ENCODE measurements at places on chromosomes 3 and 15.

DNA sequence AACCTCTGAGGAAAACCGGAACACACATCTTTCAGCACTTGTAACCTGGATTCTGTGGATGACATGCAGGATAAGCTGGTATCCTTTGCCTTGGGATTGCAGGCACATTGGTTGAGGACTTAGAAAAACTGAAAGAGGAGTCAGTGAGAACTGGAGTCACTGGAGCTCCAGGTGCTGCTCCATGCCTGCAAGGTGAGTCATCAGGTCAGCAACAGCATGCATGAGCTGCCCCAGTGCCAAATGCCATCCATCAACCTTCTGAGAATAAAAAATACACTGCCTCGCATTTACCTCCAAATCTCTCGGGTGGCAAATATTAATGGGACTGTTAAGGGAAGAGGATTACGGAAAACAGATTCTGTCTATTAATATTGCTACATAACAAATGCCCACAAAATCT is 729.1 kb downstream of the NTRK3 start:
- peak; percentile 9 for DNase-seq

DNA sequence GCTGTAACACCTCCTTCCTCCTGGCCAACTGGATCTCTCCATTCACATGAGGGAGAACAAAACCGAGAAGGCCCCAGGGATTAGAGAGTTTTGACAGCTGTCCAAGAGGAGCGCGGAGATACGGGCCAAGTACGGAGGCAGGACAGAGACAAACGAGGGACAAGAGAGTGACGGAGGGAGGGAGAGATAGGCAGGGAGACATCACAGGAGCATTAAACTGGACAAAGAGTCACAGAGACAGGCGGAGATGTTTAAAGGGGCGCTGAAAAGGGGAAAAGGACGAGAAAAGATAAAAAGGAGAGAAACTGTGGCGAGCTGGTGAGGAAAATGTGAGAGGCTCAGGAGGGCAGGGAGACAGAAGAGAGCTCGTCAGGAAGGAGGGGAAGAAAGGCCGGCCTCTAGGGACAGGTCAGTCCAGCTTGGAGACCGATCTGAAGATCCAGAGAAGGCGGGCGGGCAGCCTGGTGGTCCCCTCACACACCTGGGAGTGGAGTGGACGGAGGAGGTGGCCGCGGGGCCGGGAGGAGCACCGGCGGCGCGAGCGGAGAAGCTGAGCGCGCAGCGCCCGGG is 40.5 kb upstream of the ROPN1 start:
- DNase-seq = peak; percentile 25

GRCh38 chr3:156762631-156763185 is 63.4 kb upstream of the LEKR1 start:
- DNase-seq = no peak

- DNase-seq = no peak
Observed at GRCh38 chr3:132289316-132289715, 27.9 kb upstream of the ACP3 start.

DNA sequence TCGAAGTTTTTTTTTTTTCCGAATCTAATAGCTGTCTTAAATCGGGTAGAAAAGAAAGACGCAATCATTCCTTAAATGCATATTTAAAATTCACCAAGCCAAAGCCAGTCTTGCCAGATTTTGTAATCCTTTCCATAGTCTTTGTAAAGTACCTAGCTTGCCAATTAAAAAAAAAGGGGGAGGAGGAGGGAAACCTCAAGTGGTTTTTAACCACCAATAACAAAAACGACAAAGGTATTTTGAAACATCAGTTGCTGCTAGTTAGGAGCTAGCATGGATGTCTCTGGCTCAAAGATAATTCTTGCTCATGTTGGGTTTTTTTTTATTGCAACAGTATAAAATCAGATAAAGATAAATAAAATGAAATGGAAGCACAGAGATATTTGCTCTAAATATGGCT is 187.9 kb downstream of the MECOM start:
- DNase-seq = no peak

DNA sequence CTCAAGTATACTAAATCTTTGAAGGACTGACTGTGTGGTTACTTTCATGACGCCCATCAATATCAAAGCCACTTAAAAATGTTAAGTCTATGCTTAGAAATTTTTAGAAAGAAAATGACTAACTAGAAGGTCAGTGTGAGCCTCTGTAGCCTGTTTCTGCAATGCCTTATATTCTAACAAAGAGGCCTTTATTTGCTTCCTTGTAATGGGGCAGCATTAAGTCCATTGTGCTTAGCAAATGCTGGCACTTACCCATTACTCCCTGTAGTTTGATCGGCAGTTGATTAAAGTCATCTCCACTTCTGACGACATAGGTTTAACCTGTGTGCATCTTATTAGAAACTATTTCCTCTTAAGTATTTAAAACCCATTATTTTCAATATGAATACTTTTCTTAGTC is 91.6 kb upstream of the FAM98B start:
- no peak for DNase-seq

DNA sequence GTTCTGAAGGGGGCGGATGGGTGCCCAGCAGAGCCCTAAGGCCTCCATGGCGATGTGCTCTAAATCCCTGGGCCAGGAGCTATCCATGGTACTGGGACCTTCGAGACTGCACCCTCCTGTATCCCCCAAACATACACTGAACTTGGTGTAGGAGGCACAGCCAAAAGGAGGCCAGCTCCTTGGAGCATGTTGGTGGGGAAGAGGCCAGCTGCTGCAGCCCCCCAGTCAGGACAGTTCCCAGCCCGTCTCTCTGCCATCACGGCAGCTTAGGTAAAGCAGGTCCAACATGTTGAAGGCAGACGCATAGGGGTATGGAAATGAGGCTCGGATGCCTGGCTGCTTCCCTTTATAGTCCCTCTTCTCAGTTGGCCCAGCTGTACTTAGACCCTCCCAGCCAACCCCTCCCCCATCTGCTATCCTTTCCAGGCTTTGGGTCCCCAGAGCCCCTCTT is 1.8 kb downstream of the CAMKV start:
- peak; percentile 56 for DNase-seq

GRCh38 chr3:135020181-135020580 is 225.1 kb downstream of the EPHB1 start:
- no peak for DNase-seq

DNA sequence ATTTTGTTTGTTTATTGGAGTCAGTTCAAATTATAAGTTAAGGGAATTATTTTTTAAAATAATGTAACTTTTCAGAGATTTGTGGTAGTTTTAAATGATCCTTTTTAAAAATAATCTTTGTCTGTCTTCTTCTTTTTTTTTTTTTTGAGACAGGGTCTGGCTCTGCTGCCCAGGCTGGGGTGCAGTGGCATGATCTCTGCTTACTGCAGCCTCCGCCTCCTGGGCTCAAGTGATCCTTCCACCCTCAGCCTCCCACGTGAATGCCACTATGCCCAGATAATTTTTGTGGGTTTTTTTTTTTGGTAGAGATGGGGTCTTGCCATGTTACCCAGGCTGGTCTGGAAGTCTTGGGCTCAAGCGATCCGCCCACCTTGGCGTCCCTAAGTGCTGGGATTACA is 12.6 kb downstream of the FNDC3B start:
- no peak for DNase-seq

DNA sequence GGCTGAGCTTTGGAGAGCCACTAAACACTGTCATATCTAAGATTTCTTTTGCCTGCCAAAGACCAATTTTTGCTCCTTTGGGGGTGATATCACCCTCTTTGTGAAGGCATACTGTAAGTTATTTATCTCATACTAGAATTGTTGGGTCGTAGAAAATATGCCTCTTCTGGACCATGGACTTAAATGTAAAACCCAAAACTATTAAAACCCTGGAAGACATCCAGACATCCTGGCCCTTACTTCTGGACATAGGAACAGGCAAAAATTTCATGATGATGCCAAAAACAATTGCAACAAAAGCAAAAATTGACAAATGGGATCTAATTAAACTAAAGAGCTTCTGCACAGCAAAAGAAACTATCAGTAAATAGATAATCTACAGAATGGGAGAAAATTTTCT is 172.2 kb downstream of the ATG7 start:
- DNase-seq = no peak

DNA sequence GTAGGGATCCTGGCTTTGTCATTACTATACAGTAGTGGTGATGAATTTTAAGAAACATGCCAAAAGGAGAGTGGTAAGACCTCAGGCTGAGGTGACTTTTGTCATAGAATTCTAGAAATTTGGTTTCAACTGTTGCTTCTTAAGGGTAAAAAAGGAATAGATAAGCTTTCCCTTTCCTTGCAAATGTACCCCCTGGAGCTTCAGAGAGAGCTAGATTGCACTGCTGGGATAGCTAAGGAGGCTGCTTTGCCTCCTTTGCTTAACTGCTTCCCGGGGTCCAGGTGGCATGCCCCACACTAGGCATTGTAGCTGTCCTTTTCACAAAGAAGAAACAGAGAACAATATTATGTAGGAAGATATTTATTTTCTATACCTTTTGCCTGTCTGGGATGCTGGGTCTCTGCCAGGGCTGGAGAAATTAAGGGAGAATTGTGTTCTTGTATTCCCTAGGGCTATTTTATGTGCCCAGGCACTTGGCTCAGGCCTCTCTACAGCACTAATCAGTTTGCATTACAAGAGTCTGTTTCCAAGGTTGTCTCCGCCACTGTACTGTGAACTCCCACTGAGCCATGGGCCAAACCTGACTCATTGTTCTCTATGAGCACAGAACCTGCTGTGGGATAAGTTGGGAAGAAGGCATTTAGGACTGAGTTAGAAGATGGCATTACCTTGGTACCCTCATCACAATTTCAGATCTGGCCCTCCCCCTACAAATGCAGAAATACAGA is 460.0 kb downstream of the PDCD6IP start:
- DNase-seq = no peak

DNA sequence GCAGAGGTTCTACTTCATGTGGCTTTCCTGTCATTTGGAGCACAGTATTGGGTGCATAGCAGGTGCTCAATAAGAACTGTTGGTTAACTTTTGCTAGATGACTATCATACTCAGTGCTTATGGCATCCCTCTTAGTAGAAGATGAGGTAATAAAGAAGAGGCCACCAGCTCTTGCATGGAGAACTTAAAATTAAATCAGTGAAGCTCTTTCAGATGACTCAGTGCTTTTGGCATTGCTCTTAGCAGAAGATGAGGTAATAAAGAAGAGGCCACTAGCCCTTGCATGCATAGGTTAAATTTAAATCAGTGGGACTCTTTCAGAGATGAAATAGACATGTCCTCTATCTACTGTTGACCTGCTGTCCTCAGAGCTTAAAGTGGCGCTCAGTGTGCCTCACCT is 109.4 kb upstream of the FGF7 start:
- peak; percentile 3 for DNase-seq

DNA sequence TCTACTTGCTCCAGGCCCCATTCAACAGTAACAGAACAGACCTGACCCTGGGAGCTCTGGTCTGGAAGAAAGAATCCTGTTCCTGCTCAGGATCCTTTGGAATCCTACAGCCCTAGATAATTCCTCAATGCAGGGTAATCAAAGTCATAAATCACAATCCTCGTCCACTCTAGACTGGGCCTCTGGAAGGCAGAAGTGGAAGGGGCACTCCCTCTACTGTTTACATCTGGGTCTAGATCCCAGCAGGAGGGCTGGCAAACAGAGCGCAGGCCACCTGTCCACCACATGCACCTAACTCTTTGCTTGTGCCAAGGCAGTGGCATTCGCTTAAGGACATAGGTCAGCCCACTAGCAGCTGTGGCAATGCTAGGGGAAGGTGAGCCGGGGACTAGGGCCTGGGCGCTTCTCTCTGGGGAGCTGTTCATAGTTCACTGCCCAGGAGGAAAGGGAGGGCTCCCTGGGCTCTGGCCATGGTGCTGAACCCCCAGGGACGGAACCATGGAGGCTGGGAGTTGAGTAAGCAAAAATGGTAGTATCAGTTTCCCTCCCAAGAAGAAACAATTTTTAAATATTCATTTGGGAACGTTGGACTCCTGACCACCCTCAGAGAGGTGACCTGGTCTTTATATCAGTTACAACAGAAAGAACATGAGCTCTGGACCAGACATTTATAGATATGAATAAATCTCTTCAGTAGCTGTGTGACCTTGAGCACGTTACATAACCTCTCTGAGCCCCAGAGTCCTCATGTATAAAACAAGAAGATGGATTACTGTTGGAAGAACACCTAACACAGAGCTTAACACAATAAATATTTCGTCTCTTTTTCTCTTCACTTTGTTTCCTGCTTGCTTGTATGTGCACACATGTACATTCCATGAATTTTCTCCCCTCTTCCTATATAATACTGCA is 90.2 kb downstream of the NTRK3 start:
- peak; percentile 8 for DNase-seq

DNA sequence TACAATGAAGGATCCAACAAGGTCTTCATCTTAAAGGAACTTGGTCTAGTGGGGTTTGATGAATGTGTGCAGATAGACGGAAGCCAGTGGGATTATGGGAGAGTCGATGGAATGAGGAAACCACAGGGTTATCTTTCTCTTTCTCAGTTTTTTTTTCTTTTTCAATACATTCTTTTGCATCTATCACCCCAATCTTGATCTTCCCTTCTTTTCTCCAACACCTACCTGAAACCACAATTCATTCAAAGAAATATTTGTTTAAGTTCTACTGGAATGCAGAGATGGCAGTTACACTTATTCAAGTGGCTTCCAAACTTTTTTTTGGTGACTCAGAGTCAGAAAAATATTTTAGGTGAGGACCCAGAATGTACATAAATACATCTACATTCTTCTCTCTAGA is 1.7 kb downstream of the TMEM212 start:
- no peak for DNase-seq

- DNase-seq = no peak
Observed at GRCh38 chr3:112689385-112689784, 48.4 kb upstream of the CCDC80 start.

- no peak for DNase-seq
Observed at GRCh38 chr3:53588122-53588521, 93.7 kb downstream of the CACNA1D start.

DNA sequence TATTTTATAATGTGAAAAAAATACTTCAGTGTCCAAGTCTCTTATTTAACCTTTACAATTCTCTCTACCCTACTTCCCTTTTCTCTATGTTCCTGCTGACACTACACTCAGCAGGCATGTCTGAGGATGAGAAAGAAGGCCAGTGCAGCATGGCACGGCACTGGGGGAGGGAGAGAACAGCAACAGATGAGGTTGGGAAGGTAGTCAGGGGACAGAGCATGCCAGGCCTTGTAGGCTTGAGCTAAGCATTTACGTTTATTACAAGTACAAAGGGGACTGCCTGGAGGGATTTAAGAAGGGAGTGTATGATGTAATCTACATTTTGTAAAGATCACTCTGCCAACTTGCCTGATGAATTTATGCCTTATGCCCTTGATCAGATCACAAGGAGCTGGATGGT is 117.3 kb upstream of the WNT5A start:
- no peak for DNase-seq

DNA sequence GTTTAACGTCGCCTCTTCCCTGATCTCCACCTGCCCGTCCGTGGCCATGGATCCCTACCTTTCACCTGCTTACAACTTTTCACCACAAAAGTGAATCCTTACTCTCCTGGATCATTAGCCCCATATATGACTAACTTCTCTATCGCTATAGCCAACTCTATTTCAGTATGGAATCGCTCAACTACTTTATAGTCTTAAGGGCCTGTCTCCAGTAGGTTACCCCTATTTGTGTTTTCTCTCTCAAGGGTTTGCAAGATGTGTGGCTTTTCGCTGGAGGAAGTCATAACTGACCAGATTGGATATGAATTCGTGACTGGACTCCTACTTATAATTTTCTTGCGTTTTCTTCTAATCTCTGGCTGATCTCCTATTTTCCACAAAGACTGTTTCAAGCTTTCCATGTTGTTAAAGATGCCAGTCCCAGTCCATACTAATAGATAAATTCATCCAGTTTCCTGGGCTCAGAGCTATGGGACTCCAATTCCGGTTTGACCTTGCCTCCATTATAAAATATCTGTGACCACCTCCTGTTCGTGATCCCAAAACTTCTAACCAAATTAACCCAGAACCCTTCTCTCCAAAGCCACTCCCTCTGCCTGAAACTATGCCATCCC is 1.3 kb upstream of the STAG1 start:
- DNase-seq = no peak

GRCh38 chr15:52728899-52729298 is 49.7 kb upstream of the ATOSA start:
- DNase-seq = no peak

Data from HTR-8/SVneo (cell line).